ENCODE measurements at places on chromosomes 2 and 18.
A peak's percentile ranks its signal among the peaks of the same experiment; 100 is the strongest.

DNA sequence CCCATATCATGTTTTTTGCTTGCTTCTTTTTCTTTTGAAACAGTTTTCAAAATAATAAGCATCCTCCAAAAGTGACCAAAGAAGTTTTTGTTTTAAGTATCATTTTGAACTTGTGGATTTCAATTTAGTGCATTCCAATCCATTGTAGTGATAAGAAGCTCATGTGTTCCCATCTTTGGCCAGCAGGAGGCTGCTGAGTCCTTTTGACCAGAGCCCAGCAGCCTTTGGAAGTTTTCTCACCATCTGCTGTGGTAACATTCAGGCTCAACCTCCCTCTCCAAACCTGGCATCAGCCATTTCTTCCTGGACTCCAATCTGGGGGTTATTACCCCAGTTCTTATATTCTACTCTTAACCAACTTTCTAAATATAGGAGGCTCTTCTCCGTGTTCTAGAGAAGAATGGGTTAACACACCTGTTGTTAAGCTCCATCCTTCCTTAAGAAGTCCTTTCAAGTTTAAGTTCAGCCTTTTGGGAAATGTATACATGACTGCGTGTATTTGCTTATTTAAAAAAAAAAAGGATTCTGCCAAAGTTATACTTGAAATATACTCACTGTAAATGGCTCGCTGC lies 39.0 kb upstream of the MAL start:
- no peak for DNase-seq

- DNase-seq, result no peak
Measured at GRCh38 chr18:48607056-48607984, 68.5 kb downstream of the CTIF start.

- no peak for DNase-seq
Measured at GRCh38 chr2:193153576-193153975, 958.8 kb upstream of the TMEFF2 start.

DNA sequence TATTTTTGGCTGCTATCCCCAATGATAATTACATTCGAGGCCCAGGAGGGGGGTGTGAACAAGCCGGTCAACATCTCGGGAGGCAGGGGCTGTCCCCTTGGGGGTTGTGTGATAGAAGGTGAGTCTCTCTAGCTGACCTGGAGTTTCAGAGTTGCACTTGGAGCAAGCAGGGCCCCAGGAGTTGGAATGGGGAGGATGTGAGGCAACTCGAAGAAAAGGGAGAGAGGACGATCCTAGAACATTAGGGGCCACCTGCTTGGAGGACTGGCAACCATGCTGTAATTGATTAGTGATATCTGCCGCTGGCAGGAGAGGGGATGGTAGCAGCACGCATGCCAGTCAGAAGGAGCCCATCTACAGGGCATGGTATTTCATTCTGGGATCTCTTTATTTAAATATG lies 122.6 kb downstream of the CTIF start:
- no peak for DNase-seq

DNA sequence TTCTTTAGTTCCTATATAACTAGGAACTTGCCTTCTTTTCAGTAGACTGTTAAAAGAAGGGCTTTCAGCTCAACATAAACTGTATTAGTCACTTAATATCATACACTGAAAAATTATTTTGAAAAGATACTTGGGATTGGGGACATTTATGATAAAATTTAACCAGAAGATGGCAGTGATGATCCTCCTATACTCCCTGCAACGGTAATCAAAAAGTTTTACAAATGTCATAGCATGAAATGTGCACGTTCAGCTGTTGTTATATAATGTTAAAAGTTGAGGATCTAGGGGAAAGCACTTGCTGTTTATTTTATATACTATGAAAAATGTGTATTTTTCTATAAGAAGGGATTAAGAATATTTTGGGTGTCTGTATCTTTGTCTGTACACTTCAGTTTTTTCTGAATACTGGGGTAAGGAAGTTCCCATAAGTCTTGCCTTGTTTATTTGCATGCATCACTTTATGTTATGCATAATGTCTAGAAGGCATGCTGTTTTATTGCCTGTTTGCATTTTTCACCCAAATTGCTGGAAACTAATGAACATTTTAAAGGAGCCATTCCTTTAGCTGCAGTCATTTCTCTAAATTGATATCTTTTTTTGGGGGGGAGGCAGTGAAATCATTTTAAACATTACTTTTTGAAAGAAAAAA lies 19.0 kb downstream of the DYNC1I2 start:
- no peak for DNase-seq

DNA sequence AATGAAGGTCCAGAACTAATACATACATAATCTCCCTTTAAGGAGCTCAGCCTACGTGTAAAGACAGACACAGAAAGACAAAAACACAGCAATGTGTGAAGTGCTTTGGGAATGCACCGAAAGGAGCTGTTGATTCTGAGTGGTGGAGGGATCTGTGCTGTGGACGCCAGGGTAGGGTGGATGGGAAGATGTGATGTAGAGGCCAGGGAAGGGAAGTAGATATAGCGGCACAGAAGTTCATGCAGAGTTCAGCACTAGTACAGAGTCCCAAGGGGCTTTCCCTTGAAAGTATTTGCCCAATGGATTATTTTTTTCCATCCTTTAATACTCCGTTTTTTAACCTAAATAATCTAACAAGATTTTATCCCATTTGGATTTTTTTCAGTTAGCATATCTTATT lies 32.1 kb upstream of the DOCK10 start:
- no peak for DNase-seq

DNA sequence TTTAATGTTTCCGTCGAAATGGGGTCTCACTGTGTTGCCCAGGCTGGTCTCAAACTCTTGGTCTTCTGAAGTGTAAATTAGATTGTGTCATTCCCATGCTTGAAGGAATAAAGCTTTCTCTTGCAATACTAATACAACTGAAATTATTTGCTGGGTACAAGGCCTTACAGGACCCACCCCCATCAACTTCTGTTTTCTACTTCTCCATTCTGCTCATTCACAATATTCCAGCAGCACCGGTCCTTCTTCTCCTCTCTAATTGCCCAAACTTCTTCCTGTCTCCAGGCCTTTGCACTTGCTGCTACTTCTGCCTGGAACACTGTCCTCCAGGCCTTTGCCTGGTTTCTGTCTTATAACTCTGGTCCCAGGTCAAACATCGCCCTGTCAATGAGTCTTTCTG lies 73.8 kb downstream of the APOB start:
- DNase-seq, result no peak

DNA sequence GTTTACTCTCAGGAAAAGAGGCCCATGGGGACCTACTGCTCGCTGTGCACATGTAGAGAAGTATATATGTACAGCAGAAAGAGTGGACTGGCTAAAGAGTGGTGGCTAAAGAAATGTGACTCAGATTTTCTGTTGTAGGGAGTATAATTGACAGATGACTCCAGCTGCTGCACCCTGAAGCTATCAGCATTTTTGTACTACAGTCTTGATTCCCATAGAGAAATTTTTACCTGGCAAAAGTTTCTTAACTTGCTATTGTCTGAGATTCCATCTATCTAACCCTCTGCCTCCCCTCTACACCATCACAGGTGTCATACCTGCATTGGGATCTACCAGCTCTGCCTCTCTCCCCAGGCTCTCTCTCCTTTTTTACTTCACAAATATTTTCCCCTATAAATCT lies 296.0 kb upstream of the KYNU start:
- no peak for DNase-seq

DNA sequence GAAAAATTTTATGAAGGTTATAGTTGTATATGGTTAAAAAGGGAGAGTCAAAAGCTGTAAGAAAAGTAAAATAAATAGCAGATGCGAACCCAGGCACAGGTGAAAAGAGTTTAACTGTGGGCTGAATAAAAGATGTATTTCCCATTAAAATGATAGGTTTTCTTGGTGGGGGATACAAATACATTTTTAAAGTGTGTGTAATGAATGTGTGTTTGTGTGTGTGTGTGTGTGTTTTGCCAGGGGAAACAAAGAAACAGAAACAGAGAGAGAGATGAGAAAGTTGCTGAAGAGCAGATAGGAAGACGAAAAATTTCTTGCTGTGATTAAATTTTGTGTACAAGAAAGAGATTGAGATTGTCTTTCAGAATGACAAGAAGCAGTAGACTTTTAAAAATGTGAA lies 12.1 kb downstream of the TFPI start:
- DNase-seq, result no peak

DNA sequence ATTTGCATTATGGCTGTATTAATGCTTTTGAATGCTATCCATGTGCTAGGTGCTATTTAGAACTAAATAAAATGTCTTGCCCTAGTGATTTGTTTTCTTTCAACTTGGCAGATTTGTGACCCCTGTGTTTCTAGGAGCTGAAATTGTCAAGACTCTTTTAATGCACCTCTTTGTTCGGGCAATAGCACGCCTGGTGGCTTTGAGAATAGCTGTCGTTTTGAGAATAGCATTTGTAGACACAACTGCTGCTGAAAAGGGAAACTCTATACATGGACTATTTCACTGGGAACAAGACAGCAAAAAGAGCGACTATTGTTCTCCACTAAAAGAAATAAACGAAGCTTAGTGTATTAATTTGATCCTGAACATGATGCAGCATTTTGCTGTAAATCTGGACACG lies 352.1 kb upstream of the ZNF521 start:
- DNase-seq, result no peak

DNA sequence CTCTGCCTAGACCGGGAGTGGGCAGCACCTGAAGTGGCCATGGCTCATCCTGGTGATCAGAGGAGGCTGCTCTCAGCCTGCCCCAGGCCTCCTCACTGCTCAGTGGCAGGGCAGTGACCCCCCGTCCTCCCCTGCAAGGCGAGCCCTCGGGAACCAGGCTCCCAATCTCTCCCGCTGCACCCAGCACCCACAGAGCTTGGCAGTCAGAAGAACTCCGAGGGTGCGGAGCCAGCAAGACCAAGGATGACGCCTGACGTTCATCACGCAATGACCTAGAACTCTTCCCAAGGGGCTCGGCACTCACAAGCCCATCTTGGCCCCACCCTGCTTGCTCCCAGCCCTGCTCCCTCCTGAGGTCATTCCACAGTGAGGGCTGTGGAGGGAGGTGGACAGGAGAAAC lies 189.8 kb upstream of the SALL3 start:
- peak; percentile 36 for DNase-seq

DNA sequence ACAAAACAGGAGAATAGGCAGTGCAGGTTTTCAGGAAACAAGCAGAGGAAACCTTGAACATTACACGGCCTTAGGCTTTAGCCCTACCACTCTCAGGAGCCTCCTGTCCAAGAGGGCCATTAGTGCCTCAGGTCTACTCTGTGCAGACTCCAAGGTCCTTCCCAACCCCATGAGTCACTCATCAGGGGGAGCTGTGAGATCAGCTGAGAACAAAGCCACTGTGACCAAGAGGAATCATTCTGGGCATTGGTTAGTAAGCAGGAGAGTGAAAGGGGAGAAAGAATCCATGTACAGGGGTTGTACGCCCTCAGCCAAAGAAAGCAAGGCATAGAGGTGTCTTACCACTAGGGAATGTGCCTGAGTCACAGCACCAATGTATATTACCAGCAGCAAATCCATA lies 680.3 kb downstream of the DPP10 start:
- no peak for DNase-seq

DNA sequence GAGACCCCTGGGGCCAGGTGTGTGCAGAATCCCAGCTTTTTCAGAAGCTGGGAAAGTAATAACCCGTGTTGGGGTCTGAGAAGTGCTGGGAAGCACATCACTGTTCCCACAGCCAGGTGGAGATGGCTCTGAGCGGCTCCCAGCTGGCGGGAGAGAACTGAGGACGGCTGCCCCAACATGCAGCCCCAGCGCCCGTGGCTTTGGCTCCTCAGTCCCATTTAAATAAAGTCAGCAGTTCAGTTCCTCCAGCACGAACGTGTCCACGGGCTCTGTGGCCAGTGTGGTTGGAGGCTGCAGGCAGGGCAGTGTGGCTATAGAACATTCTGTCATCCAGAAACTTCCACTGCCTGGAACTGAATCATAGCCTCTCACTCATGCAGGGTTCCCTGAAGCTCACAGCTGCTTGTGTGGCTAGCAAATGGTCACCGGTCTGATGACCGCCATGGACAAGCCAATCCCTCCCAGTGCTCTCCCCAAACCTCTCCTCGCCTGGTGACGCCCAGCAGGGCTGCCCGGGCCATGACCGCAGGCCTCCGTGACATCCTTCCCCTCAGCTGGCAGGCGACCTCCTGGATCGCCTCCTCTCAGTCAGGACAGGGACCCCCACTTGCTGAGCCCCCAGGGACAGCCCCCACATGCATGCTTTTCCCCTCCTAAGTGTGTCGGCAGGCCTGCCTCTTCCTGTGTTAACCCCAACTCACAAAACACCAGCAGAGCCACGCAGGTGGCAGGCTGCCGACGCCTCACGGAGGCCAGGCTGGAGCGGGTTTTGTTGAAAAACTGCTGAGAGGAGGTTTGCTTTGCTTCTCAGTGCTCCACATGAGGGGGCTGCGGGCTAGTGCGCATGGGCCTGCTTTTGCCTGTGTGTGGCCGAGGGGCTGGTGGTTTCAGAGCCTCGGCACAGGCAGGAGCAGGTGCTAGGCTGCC lies 1.3 kb downstream of the RTP5 start:
- no peak for DNase-seq

- DNase-seq, result no peak
Measured at GRCh38 chr2:142722569-142722968, 154.9 kb upstream of the KYNU start.

DNA sequence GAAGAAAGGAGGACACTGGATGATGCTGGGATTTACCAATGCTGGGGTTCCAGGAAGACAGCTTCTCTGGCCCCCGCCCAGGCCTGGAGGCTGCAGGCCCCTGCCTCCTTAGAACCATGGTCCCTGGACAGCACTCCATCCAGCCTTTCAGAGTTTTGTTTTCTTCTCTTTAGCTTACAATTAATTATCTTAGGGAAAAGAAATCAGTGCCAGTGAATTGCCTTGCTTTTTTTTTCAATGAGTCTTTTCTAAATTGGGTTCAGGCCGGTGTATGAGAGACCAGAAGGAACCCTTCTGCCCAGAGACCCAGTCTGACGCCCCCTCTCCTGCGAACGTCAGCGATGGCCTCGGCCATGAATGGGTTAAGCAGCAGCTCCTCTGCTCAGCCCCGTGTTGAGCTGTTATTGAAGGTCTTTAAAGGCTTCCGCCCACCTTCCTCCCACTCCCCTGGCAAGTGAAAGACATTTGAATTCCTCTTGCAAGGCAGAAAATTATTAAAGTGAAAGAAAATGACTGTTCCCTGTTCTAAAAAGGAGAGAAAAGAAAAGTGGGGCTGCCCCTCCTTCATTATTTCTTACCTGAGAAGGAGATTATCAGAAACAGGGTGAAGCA lies 65.7 kb upstream of the CHMP1B start:
- DNase-seq, result no peak

DNA sequence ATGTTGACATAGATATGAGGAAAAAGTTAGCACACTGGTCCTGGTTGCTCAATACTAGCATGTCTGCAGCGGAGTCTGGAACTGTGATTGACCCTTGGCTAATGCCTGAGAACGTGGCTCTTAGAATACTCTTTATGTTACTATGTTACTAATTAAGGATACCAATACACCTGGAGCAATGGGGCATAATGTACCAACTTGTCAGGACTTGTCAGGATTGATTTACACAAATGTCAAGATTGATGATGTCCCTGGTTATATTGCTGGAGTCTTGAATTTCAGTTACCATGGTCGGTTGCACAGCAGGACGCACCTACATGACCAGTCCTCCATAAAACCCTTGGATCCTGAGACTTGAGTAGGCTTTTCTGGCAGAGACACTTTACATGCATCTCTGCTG lies 810.9 kb downstream of the CPS1 start:
- no peak for DNase-seq
